Transverse colon (tissue), 4 donors: ENCODE measurements at places on chromosomes 1 and 21. TPM values are rescaled to one million over a fixed set of nuclear protein-coding genes. Genes with fewer than 3 reads are reported as not detected.

GRCh38 chr1:199691540-199691939, 336.0 kb upstream of the NR5A2 start:
- no peaks in the 10 kb centered on the region for H3K36me3 ChIP-seq
- H3K27me3 ChIP-seq, result no peaks in the 10 kb centered on the region
- H3K4me3 ChIP-seq, result no peak overlapping the region
- no peaks in the 10 kb centered on the region for H3K4me1 ChIP-seq

DNA sequence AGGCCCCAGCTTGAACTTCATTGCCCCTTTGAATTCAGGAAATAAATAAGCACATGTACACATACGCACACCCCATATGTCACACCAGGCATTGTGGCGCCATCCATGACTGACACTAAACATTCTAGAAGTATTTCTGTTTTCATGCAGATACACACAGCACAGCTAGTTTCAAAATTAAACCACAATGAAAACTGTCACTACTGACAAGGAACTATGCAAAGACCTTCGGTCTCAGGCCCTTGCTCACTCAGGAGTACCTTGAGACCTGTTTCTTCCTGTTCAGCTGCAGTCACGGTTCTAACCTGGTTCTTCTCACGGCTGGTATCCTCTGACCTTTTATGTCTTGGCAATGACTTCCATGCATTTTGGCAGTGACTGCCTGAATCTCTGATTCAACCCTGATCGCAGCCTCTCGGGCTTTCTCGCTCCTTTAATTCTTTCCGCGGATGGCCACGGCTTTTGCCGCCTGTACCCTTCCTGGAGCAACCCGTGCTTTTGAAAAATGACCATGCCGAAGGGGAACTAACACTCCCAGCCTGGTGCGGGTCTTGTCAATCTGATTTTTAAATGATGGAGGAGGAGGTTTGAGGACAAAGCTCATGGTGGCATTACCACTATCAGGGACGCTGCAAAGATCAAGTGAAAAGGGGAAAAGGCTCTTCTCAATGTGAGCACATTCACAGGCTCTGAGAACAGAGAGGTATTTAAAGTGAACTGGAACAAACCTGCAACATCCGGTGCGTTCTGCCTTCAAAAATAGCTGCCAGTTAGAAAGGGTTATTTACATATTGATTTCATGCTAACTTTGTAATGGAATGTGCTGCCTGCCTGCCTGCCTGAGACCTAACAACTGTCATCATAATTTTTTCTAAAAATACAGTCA, 384.6 kb downstream of the RRAGC start:
- peak; percentile 37 for DNase-seq
- no peaks in the 10 kb centered on the region for H3K4me1 ChIP-seq
- H3K27me3 ChIP-seq, result peaks cover 67% of the 10 kb centered on the region
- H3K36me3 ChIP-seq, result no peaks in the 10 kb centered on the region

DNA sequence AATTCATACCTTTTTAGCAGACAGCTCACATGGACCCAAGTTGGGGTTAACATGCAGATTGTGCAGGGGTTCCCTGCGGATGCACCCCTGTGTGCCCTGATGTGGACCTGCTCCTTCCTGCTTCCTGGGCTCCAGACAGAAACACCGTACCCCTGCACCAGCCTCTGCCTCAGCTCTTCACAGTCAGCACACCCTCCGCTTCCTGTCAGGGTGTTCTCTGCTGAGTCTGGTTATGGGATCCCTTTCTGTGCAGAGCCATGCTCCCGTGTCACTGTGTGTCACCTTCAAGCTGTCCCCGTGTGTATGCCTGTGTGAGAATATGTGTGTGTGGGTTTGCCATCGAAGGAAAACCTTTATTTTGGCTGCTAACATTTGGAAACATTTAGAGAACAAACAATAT, 48.7 kb upstream of the KCNJ15 start:
- no peaks in the 10 kb centered on the region for H3K36me3 ChIP-seq
- H3K27ac ChIP-seq, result no peak overlapping the region
- no peak overlapping the region for H3K4me3 ChIP-seq
- H3K27me3 ChIP-seq, result peaks cover 49% of the 10 kb centered on the region

DNA sequence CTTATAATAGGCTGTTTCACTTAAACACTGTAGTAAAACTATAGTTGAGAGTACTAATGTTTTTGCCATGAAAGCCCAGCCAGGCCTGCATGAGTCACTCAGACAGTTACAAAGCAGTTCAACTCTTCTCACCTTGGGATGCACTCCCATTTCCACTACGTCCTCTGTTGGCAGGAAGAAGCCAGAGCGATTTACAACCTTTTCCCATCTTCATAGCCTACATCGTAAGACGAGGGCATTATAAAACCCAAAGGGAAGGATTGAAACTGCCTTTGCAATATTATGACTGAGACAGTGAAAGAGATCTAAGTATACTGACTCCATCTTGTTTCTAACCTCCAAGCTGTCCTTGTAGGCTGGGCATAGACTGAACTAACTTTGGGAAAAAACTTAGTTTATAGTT, 71.8 kb upstream of the CSF1 start:
- no peak overlapping the region for H3K27ac ChIP-seq
- no peak overlapping the region for H3K4me3 ChIP-seq
- no peak for DNase-seq
- no peaks in the 10 kb centered on the region for H3K4me1 ChIP-seq
- H3K27me3 ChIP-seq, result no peaks in the 10 kb centered on the region

GRCh38 chr1:221462345-221462744, 279.5 kb downstream of the DUSP10 start:
- H3K4me3 ChIP-seq, result no peak overlapping the region
- no peaks in the 10 kb centered on the region for H3K27me3 ChIP-seq
- no peaks in the 10 kb centered on the region for H3K4me1 ChIP-seq
- H3K27ac ChIP-seq, result no peak overlapping the region
- no peaks in the 10 kb centered on the region for H3K36me3 ChIP-seq

KCNQ4 gene
- total RNA-seq, result 33.7 TPM

GRCh38 chr1:163875927-163876320, 554.2 kb downstream of the NUF2 start:
- DNase-seq, result no peak
- peak overlapping the region; percentile 34 for H3K27ac ChIP-seq

- H3K27ac ChIP-seq, result peak overlapping the region; percentile 69
- no peaks in the 10 kb centered on the region for H3K36me3 ChIP-seq
- DNase-seq, result no peak
- no peaks in the 10 kb centered on the region for H3K27me3 ChIP-seq
Observed at GRCh38 chr1:19616489-19616888, 27.6 kb upstream of the NBL1 start.

GRCh38 chr1:143721024-143721373, 250.8 kb downstream of the FAM72C start:
- DNase-seq, result no peak
- H3K27ac ChIP-seq, result no peak overlapping the region
- H3K36me3 ChIP-seq, result no peaks in the 10 kb centered on the region
- no peaks in the 10 kb centered on the region for H3K4me1 ChIP-seq
- H3K27me3 ChIP-seq, result no peaks in the 10 kb centered on the region

ACOT11 gene
- total RNA-seq, result 75.6 TPM

- no peaks in the 10 kb centered on the region for H3K36me3 ChIP-seq
- no peak for DNase-seq
- no peak overlapping the region for H3K4me3 ChIP-seq
- H3K27me3 ChIP-seq, result no peaks in the 10 kb centered on the region
Observed at GRCh38 chr1:42891465-42892138, 45.2 kb downstream of the ZNF691 start.

- no peak overlapping the region for H3K27ac ChIP-seq
- H3K4me3 ChIP-seq, result no peak overlapping the region
- peaks cover 12% of the 10 kb centered on the region for H3K27me3 ChIP-seq
- no peaks in the 10 kb centered on the region for H3K4me1 ChIP-seq
- H3K36me3 ChIP-seq, result no peaks in the 10 kb centered on the region
Observed at GRCh38 chr1:29793101-29793546, 556.8 kb downstream of the PTPRU start.

CELA3B gene
- total RNA-seq, result not detected

DNA sequence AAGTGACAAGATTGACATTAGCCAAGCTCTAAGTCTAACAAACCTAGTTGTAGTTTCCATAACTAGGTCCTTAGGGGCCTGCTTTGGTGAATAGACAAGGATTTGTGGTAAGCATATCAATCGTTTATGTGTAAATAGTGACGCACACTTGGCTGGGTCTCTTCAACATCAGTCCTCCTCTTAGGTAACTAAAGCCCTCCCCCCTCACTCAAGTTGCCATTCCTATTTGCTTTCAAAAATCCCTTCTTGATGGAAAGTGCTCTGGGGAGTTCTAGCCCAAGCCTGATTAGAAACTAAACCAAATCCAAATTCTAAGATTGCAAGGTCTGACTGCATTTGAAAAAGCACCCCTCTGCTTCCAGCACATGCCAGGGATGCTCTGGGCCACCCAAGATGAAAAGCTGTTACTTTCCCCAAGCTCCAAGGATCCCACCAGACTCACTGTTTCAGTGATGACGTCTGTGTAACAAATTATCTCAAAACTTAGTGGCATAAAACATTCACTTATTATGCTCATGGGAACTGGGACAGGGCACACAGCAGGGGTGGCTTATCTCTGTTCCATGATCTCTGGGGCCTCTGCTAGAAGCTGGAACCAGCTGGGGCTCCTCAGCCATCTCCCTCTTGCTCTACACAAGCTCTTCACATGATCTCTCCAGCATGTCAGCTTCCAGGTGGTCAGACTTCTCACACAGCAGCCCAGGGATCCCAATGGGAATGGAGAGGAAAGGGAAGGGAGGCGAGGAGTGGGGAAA, 74.1 kb downstream of the RRAGC start:
- no peaks in the 10 kb centered on the region for H3K4me1 ChIP-seq
- H3K27me3 ChIP-seq, result peaks cover 97% of the 10 kb centered on the region
- DNase-seq, result no peak
- no peak overlapping the region for H3K27ac ChIP-seq
- H3K36me3 ChIP-seq, result no peaks in the 10 kb centered on the region
- H3K4me3 ChIP-seq, result no peak overlapping the region

ACTL8 gene
- not detected for total RNA-seq

GRCh38 chr1:198656500-198656932, 17.7 kb downstream of the PTPRC start:
- peak overlapping the region; percentile 56 for H3K27ac ChIP-seq
- no peak overlapping the region for H3K4me3 ChIP-seq
- no peaks in the 10 kb centered on the region for H3K36me3 ChIP-seq
- peak; percentile 78 for DNase-seq
- no peaks in the 10 kb centered on the region for H3K27me3 ChIP-seq

TMEM200B gene
- 5.1 TPM for total RNA-seq

ANXA9 gene
- total RNA-seq, result 0.32 TPM

DNA sequence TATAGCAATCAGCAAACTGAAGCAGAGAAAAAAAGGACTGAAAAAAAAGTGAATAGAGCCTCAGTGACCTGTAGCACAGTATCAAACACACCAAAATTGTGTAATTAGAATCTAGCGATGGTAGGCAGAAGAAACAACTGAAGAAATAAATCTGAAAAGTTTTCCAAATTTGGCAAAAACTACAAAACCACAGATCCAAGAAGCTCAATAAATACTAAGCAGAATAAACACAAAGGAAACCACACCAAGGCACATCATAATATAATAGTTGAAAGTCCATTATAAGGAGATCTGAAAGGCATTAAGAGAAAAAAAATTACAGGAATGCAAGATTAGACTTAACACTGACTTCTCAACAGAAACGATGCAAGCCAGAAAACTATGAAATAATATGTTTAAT, 7.1 kb upstream of the IL12RB2 start:
- no peaks in the 10 kb centered on the region for H3K4me1 ChIP-seq
- no peak for DNase-seq
- H3K4me3 ChIP-seq, result no peak overlapping the region
- H3K36me3 ChIP-seq, result no peaks in the 10 kb centered on the region

- no peak overlapping the region for H3K4me3 ChIP-seq
- no peaks in the 10 kb centered on the region for H3K4me1 ChIP-seq
- H3K27ac ChIP-seq, result no peak overlapping the region
- H3K27me3 ChIP-seq, result no peaks in the 10 kb centered on the region
- DNase-seq, result no peak
Observed at GRCh38 chr1:238177960-238178645, 287.4 kb upstream of the ZP4 start.

DNA sequence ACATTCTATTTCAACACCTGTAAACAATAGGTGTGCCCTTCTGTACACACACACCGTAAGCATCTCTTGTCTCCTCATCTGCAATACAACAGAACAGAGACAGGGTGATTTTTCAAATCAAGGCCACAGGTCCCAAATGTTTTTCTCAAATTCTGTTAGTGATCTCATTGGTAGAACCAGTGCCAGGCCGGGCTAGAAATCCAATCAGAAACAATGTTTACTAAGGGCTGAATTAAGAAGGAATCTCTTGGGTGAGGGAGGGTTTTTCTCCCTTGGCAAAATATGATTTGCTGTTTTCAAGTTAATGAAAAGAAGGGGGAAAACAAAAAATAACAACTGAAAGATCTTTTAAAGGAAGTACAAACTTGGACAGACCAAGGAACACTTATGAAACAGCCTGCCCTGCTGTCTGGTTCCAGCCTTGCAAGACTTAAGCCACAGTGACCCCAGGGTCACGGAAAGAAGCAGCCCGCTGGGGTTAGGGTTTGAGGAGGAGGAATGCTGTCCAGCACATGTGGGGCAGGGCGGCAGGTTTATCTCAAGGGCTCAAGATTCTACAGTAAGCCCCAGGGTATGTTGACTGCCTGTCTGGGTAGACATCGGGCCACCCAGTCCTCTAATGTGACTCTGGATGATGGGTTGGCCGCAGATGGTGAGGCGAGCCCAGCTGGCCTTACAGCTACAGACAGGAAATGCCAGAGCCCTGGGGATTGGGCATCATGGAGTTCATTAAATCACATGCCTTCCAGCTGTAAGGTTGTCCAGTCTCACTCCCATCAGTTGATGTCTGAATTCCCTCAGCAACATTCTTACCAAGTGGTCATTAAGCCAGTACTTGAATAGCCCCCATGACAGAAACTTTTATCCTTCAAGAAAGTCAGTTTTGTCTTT, 73.3 kb upstream of the SLC44A3 start:
- H3K36me3 ChIP-seq, result no peaks in the 10 kb centered on the region
- no peak for DNase-seq
- H3K27ac ChIP-seq, result no peak overlapping the region
- no peaks in the 10 kb centered on the region for H3K27me3 ChIP-seq
- H3K4me1 ChIP-seq, result peaks cover 14% of the 10 kb centered on the region
- no peak overlapping the region for H3K4me3 ChIP-seq

- no peaks in the 10 kb centered on the region for H3K27me3 ChIP-seq
- DNase-seq, result no peak
- no peak overlapping the region for H3K4me3 ChIP-seq
- no peaks in the 10 kb centered on the region for H3K36me3 ChIP-seq
Observed at GRCh38 chr21:32710069-32710784, 17.6 kb downstream of the SYNJ1 start.

- no peaks in the 10 kb centered on the region for H3K4me1 ChIP-seq
- no peak overlapping the region for H3K27ac ChIP-seq
- H3K36me3 ChIP-seq, result no peaks in the 10 kb centered on the region
- no peaks in the 10 kb centered on the region for H3K27me3 ChIP-seq
Observed at GRCh38 chr1:94020764-94021579, 100.0 kb downstream of the ABCA4 start.

SSX2IP gene
- total RNA-seq, result 15.2 TPM

DNA sequence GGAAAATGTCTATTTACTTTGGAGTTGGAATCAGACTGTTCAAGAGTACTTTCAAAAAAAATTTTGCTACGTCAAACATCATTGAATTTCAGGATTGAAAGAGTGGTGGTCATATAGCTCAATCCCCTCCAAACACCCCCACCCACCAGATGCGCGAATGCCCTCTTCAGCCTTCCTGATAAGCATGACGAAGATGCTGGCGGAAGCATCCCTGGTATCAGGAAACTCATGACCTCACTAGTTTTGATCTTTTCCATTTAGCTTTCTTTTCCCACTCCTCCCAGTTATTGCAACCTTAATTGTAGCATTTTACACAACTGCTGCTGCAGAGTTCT, 104.4 kb downstream of the LEPR start:
- H3K27ac ChIP-seq, result no peak overlapping the region
- no peak for DNase-seq
- no peaks in the 10 kb centered on the region for H3K36me3 ChIP-seq
- H3K4me1 ChIP-seq, result peaks cover 10% of the 10 kb centered on the region
- H3K27me3 ChIP-seq, result peaks cover 50% of the 10 kb centered on the region
- H3K4me3 ChIP-seq, result no peak overlapping the region

MSH4 gene
- not detected for total RNA-seq
